Thymus (tissue), 14 donors: ENCODE measurements at places on chromosomes 5 and 9. TPM values are rescaled to one million over a fixed set of nuclear protein-coding genes. Genes with fewer than 3 reads are reported as not detected.
A peak's percentile ranks its signal among the peaks of the same experiment; 100 is the strongest.

DDX4 gene
- 0.57 TPM for total RNA-seq

- no peak for DNase-seq
- H3K27ac ChIP-seq = no peak overlapping the region
- H3K4me3 ChIP-seq = no peak overlapping the region
- H3K36me3 ChIP-seq = no peaks in the 10 kb centered on the region
- H3K27me3 ChIP-seq = no peaks in the 10 kb centered on the region
These were observed 127.9 kb downstream of the PIK3R1 start for GRCh38 chr5:68343421-68343826.

GOLGA1 gene
- 7.3 TPM for total RNA-seq

DNA sequence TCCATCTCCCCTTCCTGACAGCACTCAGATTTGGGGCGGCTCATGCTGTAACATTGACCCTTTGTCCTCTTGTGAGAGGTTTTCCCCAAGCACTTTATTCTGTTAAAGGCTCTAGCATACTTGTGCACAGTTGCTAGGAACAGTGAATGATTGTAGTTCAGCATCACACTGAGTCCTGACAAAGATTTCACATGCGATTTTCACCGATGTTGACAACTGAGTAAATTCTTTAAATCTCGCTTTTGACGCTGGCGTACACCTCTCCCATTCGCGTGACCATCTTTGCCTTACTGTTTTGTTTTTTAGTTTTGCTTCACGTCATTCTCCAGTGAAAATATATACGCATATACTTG lies 780 bp downstream of the CDC37L1 start:
- peak; percentile 26 for DNase-seq

SURF1 gene
- 31.9 TPM for total RNA-seq

FBXL7 gene
- 0.90 TPM for total RNA-seq

DNA sequence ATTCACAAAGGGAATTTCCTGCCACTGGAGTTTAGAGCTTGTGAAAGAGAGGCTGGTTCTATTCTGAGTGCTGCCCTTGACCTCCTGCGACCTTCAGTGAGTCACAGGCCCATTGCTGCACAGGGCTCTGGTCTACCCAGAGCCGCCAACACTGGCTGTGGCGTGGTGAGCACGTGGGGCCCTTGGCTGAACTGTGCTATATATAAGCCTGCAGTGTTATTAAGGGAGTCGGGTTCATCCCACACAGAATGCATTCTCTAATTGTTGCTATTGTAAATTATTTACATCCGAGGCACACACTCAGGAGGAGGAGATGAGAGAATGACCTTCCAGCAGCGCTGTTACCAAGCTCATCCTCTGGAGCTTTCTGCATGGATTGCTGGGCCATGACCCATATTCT lies 47.1 kb downstream of the BRINP1 start:
- no peaks in the 10 kb centered on the region for H3K36me3 ChIP-seq
- DNase-seq = no peak
- no peaks in the 10 kb centered on the region for H3K27me3 ChIP-seq
- no peak overlapping the region for H3K27ac ChIP-seq
- H3K4me3 ChIP-seq = no peak overlapping the region
